Bronchus fibroblast of lung (primary cell): ENCODE measurements at places on chromosomes 11 and 22. TPM values are rescaled to one million over a fixed set of nuclear protein-coding genes. Genes with fewer than 3 reads are reported as not detected.

Gene OSBP
- total RNA-seq, result 12.9 and 14.5 TPM in 2 replicates

Gene PYGM
- 0.17 and 0.30 TPM in 2 replicates for total RNA-seq

Gene CHRNA10
- total RNA-seq, result 0.30 and 0.34 TPM in 2 replicates

Gene LTO1
- total RNA-seq, result 10.4 and 11.4 TPM in 2 replicates

Gene ACR
- total RNA-seq, result not detected in 2 replicates

Gene KCTD21
- total RNA-seq, result 7.4 and 7.7 TPM in 2 replicates
